ENCODE measurements at places on chromosomes 4 and X.

GRCh38 chr4:150569384-150569987 is 12.5 kb upstream of the MAB21L2 start:
- DNase-seq, result no peak

DNA sequence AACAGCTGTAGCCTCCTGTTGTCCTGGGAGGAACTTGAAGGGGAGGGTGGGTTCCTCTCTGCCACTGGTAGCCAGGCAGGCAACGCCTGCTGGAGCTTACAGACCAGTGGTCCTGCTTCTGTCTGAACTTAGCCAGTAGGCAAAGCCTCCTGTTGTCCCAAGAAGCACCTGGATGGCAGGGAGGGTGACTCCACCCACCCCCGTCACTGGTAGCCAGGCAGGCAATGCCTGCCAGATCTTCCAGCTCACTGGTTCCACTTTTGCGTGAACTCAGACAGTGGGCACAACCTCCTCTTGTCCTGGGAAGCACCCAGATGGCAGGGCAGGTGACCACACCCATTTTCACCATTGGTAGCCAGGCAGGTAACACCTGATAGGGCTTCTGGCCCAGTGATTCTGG is 203.5 kb upstream of the DIPK2B start:
- no peak for DNase-seq

GRCh38 chrX:107968623-107969022 is 13.5 kb downstream of the TEX13B start:
- no peak for DNase-seq

DNA sequence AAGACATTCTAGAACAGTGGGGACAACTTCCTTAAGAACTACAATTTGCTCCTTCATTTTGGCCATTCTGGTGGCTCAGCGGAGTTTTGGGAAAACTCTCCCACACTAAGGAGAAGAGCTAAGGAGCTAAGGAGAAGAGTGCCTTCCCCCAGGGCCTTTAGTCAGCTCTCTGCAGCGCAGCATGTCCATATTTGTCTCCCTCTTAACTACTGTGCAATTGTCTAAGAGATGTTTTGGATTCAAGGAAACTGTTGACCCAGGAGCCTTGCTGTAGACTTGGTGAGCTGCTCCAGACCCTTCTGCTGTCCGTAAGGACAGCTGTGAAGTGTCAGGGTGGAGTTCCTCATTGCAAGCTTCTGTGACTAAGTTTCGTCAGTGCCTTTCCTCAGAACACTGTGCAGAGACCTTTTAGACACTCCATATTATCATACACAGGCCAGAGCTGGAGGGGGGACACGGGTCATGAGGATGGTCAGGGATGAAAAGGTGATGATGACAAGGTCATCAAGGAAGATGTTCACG is 179.0 kb downstream of the NHS start:
- DNase-seq, result no peak

GRCh38 chrX:16711893-16712547 is 449 bp downstream of the CTPS2 start:
- DNase-seq, result no peak

- DNase-seq, result no peak
These were observed 2.8 kb upstream of the ZNF718 start for GRCh38 chr4:121408-122084.

- no peak for DNase-seq
These were observed 39.7 kb upstream of the DCLK2 start for GRCh38 chr4:150038335-150039076.

- no peak for DNase-seq
These were observed 106.1 kb downstream of the PRDM5 start for GRCh38 chr4:120816296-120816965.

DNA sequence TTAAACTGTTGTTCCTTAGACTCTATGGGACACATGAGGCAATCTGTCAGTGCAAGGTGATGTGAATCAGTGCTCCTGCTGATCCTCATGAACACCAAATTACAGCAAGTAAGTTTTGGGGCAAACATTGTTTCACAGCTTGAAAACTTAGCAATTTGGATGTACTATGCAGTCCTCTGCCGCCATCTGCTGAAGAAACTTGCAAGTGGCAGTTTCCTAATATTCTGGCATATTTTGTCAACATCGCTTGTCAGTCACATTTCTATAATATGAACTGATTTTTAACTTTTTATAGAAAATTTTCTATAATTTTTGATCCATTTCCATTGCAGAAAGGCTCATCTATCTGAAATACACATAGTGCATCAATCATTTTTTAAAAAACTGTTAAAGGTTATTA is 56.3 kb downstream of the ZAR1 start:
- DNase-seq, result no peak

- no peak for DNase-seq
These were observed 44.8 kb downstream of the MSN start for GRCh38 chrX:65712005-65712806.

DNA sequence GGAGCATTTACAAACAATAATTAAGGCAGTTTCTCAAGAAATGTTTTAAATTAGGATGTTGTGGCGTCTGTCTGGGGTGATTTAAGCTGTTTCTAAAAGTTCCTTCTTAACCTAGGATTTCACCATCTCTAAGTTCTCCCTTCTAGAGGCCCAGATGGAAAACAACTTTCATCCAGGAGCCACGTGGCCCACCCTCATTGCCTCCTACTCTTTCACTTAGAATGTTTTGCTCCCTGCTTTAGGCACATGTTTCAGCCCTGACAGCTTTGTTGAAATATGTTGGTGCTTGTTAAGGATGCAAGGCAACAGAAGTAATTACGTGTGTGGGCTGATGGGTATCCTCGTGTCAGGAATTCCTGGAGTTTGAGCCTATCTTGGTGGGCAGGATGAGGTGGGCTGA is 131.3 kb downstream of the GUCY2F start:
- no peak for DNase-seq

- DNase-seq, result no peak
These were observed 1540.0 kb upstream of the PABPC4L start for GRCh38 chr4:135741583-135741982.

DNA sequence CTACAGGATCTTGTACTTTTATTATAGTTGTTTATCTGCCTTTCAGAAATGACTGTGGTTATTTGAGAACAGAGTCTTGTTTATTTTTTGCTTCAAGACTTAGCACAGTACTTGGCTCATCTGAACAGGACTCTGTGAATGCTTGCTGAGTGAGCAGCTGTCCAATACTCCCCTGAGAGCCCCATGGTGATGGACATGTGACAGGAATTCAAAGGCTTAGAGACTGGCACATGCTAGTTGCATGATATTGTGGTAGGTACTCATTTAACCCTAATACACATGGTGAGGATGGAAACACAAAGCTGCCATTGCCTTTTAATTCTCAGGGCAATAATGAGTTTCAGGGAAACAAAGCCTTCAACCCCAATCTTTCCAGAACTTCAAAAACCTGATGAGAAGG is 97.3 kb downstream of the GEMIN8 start:
- no peak for DNase-seq

GRCh38 chr4:9933956-9934355 is 87.3 kb downstream of the SLC2A9 start:
- DNase-seq, result no peak

DNA sequence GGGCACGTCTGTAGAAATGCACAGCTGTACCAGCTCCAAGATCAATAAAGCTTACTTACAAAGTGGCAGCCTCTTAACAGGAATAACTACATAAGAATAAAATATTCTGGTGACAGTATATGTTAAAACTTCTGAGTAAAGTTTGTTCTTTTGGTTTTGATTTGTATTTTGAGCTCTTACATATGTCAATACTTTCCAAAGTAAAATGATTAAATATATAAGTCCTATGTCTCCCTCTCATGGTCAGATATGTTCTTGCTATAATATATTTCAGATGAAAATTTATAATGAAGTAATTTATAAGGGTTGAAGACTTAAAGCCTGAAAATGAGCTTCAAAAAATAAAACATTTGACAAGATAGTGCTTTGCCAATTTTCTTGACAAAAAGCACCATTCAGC is 254.4 kb downstream of the NPFFR2 start:
- DNase-seq, result no peak

DNA sequence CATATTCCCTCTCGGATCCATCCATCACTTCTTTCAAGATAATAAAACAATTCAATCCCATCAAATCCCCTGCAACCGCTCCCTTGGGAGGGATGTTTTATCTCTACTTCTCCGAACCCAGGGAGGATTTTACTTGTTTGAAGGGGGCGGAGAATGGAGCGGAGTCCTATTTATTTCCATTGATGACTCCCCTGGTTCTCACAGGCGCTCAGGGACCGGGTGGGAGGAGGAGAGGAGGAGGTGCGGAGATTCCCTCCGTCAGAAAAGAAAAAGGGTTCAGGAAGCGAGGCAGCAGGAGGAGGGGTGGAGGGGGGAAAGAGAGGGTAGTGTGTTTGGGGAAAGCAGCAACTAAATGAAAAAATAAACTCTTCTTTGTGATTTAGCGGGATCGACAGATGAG is 2.1 kb downstream of the NDNF start:
- no peak for DNase-seq

DNA sequence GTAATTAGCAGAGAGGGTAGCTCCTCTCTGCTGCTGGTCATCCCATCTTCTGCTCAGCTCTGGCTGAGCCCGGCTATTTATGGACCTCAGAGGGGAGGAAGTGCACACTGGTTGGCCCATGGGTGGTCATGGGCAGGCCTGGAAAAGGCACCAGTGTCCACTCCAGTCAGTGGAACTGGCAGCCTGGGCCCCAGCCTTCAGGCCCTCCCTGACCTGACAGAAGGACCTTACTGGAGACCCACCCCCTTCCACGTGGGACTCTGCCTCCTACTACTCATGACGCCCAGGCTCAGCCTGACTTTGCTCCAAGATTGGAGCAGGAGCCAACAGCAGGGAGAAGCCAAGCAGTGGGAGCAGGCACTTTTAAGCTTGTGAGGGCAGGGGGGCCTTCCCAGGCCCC is 8.0 kb upstream of the ART3 start:
- no peak for DNase-seq

DNA sequence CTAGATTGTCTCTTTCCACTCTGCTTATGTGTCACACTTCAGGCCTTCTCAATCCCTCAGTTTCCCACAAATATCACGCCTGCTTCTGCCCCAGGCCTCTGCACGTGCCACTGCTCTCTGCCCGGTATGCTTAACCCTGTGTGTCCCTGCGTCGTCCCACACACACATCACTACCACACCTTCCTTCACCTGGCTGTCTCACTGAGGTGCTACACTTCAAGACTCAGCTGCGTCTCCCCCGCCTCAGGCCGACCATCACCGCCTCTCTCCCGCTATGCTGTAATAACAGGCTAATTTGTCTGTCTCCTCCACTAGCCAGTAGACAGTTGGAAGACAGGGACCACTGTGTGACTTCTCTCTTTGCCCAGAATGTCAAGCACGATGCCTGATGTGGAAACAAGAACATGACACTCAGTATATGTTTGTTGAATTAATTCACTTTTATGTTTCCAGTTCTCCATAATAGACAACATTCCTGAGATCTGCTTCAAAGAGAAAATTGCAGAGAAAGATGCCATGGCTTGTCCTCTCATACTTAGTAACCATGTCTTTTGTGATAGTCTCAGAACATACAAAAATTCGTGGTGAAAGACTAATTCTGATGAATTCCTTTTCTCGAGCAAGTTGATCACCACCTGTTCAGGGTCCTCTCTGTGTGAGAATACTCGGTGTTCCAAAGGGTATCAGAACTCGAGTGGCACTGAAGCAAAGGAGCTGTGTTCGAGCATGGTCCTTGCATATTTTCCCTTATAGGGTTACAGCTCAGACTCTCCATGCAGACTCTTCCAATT is 54.2 kb downstream of the AFAP1 start:
- no peak for DNase-seq

DNA sequence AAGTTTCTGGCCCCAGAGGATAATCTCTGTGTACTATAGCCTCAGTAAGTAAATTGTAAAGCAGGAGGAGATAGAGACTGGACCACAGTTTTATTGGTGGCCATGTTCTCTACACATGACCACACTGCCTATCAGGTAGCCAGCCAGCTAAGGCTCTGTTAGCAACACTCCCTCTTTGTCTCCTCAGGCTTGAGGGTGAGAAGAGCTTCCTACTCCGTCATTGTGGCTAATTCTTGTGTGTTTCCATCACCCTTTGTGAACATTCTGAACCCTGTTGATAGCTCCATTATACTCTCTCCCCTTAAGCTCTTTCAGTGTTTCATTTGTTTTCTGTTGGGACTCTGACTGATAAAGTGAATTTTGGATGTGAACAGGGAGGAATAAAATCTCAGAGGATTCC is 233.4 kb downstream of the CFAP299 start:
- DNase-seq, result no peak

DNA sequence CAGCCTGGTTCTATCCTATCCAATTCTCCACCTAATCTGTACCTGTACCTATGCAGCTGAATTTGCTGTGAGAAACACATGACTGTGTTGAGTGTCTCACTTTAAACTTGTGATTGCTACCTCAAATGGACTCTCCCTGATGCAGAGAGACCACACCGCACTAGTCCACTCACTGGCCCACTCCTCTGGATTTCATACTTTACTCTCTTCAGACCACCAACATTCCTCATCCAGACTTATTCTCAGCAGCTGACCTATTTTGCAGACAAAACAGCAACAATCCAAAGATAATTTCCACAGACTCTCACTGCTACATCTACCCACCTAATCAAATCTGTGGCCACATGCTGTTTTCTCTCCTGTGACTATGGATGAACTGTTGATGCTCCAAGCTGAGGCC is 45.2 kb downstream of the ACSL4 start:
- no peak for DNase-seq

DNA sequence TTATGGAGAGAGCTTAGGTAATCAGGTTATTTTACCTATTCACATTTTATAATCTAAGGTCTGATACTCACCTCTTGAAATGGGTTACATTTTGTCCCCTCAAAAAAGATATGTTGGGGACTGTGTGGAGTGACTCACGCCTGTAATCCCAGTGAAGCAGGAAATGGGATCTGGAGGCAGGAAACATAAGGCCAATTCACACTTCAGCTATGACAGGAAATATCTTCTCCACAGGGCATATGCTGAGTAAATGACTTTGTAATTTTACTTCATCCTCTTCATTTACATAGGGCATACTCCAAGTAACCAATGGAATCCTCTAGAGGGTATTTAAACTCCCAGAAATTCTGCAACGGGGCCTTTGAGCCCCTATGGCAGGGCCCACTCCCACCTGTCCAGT is 54.8 kb upstream of the ZMAT1 start:
- DNase-seq, result no peak

GRCh38 chr4:109390115-109390768 is 43.4 kb upstream of the SEC24B start:
- no peak for DNase-seq

DNA sequence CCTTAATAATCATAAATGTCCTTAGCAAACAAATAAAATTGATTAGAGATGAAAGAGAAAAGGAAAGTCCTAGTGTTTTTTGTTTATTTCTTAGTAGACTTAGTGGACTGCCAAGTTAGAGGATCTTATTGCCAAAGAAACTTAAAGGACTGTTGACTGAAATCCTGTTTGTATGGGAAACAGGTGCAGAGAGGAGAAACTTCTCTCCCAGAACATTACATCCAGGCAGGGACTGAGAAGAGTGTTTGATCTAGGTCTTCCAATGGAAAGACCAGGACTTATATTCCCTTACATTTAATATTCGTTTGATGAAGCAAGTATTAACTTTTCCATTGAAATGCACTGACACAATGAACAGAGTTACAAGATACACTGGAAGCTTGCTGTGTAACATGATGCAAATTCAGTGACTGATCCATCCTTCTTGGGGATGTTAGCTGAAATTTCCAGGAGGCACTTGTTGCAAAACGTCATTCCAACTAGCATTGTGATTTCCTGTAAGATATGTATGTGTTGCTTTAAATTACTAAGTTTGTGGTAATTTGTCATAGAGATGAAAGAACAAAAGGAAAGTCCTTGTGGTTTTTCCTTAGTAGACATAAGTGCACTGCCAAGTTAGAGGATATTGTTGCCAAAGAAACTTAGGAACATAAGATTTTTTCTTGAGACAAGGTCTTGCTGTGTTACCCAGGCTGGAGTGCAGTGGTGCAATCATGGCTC is 505.6 kb downstream of the STIM2 start:
- DNase-seq, result no peak

GRCh38 chr4:128519163-128519830 is 231.7 kb upstream of the PGRMC2 start:
- DNase-seq, result no peak
